ENCODE measurements at places on chromosomes 4 and X.

GRCh38 chr4:155578219-155578618 lies 88.4 kb upstream of the GUCY1A1 start:
- no peak for DNase-seq

DNA sequence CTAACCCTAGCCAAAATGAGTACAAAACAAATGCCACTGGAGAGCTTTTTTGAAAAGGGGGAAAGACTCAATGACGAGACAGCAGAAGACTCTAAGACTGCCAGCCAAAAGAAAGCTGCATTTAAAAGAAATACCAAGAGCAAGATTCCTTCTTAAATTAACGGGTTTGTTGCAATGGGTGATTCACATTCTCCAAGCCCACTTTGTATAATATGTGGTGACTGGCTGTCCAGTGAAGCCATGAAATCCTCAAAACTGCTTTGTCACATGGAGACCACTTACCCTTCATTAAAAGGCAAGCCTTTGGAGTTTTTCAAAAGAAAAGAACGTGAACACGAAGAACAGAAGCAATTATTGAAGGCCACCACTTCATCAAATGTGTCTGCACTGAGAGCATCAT lies 68.2 kb downstream of the MRPL1 start:
- no peak for DNase-seq

DNA sequence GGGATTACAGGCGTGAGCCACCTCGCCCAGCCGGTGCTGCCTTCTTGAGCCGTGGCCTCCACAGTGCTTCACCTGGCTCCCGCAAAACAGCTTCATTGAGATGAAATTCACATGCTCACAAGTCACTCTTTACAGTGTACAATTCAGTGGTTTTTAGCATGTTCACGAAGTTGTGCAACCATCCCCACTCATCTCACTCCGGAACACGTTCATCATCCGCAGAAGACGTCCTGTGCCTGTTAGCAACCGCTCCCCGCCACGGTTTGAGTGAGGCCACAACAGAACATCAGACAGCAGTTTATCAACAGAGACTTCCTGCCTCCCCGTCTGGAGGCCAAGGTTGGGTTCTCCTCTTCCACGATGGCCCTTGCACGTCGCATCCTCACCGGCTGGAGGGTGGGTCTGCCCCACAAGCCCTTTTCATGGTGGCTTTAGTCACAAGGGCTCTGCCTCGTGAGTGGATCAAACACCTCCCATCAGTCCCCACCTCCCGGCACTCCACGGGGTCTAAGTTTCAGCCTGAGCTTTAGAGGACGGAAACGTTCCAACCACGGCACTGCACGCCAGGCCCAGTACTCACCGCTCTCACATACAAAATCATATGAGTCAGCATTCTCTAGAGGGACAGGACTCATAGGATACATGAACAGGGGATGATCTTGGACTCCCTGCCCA lies 29.6 kb upstream of the SPON2 start:
- no peak for DNase-seq

DNA sequence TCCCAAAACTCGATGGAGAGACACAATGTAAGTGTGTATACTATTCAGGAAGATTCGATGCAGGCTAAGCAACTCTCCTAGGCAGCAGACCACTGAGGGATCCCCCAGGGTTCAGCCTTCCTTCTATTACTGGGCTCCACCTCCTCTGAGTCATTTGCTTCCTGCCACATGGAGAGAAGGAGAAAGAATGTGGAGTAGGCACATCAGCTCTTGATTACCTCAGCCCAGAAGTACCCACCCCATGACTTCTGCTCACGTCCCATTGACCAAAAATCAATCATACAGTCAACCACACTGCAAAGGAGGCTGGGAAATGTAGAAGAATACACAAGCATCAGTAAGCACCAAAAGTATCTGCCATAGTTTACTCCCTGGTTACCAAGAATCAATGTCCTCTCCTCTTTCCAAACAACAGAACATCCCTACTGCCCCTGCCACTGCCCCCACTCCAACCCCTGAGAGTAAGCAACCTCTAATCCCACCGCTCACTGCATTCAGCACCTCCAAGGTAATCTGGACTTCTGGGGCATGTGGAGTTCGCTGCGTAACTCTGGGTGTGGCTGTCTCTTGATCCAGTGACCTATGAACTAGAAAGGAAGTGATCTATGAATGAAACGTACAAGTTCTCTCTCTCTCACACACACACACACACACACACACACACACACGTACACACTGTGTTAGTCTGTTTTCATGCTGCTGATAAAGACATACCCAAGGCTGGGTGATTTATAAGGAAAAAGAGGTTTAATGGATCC lies 91.2 kb upstream of the C1QTNF7 start:
- no peak for DNase-seq

DNA sequence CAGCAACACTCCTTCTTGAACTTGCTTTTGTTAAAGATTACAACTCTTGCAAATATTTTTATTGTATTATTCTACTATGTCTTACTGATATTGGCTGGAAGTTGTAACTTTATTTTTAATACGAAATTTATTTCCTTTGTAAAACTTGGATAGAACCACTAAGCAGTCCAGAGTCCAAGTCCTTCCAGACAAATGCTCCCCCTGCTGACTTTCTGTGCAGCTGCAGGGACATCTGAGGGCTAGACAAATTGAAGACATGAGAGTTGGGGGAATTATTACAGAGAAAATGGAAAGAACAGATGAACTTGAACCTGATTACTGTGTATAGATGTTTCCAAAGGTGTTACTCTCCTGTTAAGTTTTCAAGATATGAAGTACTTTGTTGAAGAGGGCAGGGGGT lies 238.8 kb downstream of the GRIA3 start:
- DNase-seq, result no peak

DNA sequence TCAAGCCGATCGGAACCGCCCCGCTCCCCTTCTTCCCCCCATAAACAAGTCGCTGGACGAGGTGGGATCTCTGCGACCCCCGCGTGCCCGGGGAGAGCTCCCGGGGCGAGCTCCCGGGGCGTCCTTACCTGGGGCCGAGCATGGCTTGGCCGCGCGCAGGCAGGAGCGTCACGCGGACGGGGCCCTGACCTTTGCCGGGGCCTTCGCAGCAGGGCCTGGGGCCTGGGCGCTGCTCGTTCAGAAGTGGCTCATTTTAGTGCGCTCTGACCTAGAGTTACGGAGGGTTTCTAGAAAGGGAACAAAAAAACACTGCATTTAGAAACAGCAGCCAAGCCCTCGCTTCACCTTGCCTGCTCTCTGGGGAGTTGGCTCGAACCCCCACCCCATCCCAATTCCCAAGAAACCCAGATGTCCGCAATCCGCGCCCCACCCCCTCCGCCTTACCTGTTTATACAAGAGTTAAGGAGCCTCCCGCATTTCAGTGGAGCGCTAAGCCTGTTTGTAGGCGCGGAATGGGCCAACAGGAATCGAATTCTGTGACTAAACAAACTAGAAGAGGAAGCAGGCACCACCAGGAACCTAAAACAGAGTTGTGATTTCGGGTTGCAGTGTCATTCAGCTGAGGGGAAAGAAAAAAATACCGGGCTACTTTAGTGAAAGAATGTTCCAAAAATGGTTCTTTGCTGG lies 814 bp upstream of the RBM47 start:
- no peak for DNase-seq

DNA sequence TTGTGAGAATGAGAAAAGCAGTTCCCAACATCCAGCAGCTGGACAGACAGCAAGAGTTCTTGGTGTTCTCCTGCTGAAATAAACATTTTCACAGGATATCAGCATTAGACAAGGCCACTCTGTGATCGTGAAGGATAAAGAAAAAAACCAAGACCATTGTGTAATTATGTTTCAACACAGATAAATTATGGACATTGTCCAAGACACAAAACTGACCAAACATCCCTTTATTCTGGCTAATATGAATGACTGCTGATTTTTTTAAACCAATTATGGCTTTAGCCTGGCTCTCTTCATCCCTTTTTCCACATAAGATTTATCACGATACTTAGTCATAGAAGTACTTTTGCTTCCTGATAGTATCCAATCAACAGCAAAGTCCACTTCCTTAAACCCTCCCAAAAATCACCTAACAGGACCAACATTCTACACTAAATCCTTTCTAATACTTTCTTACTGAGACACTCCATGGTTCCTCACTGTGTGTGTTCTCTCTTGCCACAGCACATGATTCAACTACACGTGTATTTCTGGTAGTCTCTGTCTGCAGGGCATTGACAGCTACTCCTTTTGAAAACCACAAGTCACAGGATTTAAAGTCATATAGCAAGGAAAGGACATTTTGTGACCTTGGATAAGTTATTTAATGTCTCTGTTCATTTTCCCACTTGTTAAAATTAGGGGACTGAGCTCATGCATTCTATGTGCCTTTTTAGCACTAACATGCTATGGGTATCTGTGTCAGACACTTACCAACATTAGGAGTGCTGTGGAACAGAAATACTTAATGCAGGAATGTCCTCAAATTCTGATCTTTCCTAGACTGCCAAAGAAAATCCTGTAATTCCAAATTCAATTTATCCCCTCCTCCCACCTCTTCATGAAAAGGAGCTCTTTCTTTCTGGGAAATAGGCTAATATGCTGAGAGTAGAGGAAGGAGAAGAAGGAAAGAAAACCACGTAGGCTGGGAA lies 137.2 kb upstream of the PGRMC2 start:
- no peak for DNase-seq

GRCh38 chrX:15158350-15158735 lies 111.5 kb downstream of the ASB9 start:
- no peak for DNase-seq

DNA sequence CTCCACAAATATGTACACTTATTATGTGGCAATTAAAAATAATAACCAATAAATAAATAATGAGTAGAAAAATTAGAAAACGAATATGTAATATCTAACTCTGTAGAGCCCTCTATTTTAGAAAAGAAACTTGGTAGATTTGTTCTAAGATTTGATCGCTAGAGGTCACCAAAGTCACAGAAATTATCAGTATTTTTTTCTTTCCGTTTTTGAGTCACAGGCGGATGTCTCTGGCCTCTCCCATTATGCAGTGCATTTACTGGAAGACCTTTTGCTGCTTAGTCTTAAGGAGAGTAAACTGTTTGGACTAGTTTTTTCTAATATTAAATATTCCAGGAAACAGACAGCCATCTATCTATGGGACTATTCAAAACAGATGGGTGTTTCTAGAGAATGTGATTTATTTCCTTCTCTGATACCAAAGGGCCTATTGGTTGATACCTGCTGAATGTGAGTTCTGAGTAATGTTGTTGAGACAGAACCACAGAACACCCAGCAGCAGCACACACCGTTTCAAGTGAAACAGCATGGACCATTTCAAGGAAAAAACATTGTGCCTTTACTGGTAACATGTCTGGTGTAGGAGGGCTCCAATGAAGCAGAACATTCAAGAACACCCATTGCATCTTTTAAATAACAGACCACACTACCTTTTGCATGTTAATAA lies 34.0 kb upstream of the GYPA start:
- DNase-seq, result no peak

DNA sequence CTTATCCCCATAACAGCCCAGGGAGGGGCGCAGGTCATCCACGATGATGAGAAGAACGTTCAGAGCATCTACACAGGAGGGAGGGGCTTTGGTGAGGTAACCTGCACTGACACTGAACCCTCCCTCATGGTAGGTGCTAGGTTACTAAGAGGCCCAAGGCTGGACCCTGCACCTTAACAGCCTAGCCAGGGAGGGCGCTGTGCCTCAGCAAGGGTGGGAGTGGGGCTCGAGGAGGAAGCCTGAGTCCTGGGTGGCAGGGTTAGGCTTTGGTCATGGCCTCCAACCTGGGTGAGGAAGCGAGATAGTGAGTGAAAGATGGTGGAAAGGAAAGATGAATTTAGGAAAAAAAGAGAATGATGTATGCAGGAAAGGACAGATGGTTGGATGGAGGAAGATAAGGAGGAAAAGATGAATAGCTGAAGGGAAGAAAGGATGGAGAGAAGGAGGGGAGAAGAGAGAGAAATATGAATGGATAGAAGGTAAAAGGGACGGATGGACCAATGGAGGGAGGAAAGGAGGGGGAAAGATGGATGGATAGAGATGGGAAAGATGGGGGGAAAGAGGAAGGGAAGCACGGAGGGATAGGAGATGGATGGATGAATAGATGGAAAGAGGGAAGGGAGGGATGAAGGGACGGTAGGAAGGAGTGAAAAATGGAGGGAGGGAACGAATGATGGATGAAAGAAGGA lies 736 bp downstream of the IDS start:
- no peak for DNase-seq

DNA sequence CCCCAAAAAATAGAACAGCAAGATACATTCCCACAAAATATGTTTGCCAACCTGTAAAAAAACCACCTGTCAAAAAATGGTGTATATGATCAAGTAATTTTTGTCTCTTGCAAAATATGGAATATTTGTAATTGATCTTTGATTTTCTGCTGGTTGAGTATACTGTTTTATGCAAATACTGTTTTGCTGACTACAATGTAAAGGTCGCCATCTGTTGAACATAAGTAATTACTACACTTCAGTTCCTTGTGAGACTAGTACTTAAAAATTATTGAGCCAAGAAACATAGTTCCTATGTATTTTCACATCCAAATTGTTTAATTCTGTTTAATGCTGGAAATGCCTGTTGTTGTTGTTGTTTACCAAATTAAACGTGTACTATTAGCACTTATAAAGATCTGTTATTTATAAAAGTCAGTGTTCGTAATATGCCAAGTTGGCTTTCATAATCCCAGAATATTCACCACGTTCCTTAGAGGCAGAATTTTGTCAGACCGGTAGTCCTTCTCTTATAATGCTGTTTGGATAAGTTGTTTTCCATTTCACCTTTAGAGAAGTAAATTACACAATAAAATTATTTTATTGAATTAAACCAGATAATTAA lies 144.2 kb downstream of the PDLIM5 start:
- no peak for DNase-seq

- DNase-seq, result no peak
Observed at GRCh38 chrX:136625246-136625645, 22.7 kb upstream of the CD40LG start.

DNA sequence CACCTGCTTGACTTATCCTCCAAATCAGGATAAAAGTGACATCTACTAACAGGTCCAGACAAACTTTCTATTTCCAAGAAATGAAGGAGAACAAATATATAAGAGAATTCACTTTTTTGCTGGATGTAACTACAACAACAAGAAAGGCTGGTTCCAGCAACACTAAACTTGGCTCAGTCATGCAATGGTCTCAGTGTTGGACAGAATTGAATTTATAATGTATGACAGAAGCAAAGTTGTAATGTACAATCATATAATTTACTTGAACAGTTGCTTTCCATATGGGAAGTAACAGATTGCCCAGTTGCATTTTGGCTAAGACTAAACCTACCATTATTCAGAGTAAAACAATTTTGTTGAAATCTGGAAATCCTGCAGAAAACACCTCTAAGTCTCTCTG lies 183.3 kb upstream of the INTU start:
- DNase-seq, result no peak

DNA sequence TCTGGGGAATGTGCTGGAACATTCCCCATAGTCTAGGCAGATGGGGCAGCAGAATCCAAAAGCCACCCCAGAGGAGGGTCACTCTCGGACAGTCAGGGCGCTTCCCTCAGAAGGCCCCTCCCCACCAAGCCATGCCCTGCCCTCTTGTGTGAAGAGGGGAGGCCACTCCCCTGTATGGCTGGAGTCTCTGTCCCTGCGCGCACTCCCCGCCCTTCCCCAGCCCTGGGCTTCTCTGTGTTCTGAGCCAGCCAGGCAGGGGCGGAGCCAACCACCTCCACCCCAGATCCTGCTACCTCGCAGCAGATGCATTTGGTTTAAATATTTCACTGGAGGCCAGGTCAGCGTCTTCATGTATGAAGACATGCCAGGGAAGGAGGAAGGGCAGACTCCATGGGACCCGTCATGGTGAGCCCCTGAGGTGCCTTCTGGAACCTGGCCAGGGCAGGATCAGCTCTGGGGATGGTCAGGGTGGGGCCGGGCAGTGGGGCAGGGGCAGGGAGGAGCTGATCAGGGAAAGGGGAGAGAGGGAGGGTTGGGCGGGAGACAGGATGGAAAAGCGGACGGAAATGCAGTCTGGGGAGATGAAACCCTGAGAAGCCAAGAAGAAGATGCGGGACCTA lies 107.3 kb downstream of the ADRA2C start:
- no peak for DNase-seq
